WTC11 (cell line): ENCODE measurements at places on chromosomes 5 and 9.

DNA sequence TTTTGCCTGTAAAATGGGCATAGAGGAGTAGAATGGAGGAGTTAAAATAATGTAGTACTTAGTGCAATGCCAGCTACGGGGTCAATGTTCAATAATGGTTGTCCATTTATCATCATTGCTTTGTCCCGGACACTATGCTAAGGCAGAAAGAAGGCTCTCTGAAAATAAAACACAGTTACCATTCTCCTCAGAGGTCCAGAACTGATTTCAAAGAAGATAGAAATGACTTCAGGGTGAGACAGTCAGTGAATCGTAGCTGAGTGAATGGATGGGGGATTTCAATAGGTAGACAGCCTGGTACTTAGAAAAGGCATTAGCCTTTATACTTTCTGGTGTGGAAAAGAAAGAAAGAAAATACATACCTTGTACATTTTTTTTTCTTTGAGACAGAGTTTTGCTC is 1.2 kb upstream of the AK3 start:
- no peak for DNase-seq

GRCh38 chr5:15551113-15551504 is 51.1 kb downstream of the FBXL7 start:
- DNase-seq = no peak

DNA sequence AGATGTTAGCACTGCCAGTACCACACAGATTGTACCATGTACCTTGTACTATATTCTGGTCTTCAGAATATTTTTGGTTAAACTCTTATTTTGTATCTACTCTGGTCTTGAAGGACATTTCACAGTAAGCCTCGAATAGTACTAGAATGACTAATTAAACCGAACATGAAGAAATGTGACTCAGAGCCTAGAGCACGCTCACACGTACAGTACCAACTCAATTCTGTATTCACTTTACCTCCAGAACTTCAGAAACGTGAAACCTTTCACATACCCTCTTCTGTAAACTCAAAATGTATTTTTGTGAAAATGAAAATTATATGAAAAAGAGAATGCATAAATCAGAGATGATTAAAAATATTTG is 112.8 kb downstream of the MVB12B start:
- DNase-seq = no peak

DNA sequence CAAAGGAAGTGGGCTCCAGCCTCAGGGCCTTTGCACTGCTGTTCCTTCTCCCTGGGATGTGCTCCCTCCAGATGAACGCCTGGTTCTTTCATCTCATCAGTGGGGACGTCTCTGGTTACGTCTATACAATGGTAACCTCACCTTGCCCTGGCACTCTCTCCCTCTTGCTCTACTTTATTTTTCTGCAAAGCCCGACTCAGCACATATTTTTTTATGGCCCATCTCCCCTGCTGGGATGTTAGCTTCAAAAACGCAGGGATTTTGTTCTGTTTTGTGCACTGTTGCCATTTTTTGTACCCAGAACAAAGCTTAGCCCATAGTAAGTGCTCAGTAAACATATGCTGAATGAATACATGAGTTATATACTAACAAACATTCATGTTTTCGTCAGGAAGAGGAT is 37.5 kb downstream of the PTPN3 start:
- DNase-seq = no peak

- no peak for DNase-seq
Measured at GRCh38 chr9:75844321-75844720, 46.2 kb upstream of the PCSK5 start.

DNA sequence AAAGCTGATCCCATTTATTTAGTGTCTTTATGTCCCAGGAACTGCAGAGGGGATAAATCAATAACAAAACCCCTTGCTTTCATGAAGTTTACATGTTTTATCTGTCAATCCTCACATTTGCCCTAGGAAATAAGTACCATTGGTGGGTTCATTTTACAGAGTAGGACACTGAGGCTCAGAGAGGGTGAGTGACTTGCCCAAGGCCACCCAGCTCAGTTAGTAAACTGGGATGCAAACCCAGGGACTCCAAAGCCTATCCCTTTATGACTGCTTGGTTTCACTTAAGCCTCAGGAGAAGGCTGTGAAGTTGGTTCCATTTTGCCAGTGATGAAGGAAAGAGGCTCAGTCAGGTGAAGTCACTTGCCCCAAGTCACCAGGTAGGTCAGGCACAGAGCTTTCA is 51.9 kb downstream of the SMIM23 start:
- DNase-seq = no peak

- DNase-seq = no peak
Measured at GRCh38 chr9:138043061-138043410, 165.5 kb downstream of the CACNA1B start.

DNA sequence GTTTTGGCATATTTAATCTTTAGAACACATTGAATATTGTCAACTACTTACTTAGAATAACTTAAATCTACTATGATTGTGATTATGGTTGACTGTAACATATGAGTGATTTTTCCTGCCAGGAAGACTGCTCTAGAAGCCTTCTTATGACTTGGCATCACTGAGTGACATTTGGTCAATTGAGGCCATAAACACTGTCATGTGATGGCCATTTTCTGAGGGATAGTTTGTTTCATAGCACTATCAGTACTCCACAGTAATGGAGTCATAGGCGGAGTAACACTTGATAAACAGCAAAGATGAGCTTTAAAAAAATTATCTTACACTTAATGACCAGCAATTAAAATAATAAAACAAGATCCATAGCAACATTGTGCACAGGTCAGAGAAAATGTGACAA is 31.0 kb downstream of the C9orf40 start:
- DNase-seq = no peak

DNA sequence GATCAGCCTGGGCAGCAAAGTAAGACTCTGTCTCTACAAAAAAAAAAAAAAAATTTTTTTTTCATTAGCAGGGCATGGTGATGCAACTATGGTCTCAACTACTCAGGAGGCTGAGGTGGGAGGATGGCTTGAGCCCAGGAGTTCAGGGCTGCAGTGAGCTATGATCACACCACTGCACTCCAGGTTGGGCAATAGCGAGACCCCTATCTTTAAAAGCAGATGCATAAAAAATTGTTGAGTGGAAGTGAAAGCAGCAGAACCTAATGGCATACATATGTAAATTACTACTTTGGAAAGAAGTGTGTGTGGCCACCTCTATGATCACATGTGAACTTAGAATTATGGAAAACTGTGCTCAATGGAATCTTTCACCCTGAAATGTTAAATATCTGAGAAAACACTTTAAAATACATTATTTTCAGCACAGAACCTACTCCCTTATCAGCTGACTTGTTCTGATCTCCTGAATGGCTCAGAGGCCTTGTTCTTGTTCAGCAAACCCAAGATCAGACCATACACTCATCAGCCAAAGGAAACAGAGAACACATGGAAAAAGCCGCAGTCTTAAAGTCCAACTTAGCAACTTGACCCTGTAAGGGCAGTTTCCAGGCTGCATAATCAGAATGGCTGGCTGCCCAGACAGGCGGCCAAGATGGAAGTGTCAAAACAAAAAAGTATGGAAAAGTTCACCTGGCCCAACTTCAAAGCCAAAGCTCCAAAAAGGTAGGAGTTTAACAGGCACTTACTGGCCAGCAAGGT is 56.5 kb downstream of the SIL1 start:
- DNase-seq = no peak

- DNase-seq = no peak
Measured at GRCh38 chr5:138809391-138809790, 56.2 kb downstream of the CTNNA1 start.

DNA sequence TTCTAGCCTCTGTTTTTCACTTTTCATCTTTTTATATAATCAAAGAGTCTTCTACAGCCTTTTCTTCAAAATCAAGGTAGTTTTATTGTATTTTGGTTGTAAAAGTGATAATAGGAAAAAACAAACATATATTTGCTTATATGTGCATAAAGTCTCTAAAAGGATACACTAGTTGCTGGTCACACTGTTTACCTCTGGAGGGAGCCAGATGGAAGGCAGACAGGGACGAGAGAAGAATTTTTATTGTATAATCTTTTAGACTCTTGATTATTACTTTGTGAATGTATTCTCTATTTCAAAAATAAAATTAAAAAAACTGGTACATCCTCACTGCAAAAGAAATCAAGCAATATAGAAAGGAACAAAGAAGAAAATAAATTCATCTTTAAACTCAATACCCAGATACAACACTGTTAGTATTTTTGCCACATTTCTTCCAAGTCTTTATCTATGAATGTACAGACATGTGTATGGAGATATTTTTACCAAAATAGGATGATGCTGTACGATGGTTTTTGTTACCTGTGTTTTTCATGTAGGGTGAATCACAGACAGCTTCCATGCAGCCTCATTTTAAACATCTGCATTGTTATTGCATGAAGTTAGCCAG is 6.1 kb upstream of the RNF183 start:
- DNase-seq = no peak

DNA sequence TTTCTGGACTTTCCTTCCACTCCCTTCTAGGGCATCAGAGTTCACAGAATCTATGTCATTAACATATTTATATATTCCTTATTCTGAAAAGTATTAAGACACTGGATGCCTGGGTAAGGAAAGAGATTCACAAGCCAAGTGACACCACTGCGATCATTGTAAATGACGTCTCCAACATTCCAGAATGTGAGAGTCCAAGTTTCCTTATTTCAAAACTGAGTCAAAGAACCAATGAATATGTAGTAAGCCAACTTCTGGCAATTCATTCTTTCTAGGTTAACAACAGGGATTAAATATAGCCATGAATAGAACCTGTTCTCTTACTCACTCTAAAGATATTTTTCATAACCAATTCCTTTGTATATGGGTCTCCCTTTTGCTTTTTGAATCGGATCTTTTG is 18.1 kb downstream of the RAI14 start:
- no peak for DNase-seq

DNA sequence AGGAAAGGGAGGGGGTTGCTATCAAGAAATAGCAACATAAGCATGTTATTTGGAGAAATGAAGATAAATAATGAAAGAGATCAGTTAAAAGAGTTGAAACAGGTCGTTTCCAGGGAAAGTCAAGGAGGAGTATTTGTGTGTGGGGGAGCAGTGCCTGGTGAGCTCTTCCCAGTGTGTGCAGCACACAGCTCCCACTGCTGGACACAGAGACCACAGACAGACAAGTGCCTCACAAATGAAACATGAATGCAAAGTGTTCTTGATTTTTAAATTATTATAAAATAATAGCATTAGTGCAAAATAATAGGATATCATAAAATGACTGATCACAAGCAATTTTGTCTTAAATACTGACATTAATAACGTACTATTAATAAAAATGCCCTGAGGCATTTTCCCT is 40.8 kb downstream of the LIFR start:
- DNase-seq = no peak

DNA sequence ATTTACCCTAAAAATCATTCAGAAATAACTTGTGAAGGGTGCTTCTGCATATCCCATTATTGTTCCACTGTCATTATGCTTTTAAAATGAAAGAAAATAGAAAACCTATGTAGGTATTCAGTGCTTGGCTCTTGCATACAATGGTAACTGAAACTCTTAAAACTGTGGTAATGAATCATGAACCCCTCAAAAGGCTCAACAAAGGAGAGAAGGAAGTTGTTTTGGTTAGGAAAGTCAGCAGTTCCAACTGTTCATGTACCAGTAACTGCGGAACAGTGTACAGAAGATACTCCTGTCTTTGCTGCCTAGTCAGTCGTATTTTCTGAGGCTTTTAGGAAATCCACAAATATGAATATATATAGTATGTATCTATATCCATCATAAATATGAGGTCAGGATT is 96.1 kb downstream of the OSMR start:
- DNase-seq = no peak

DNA sequence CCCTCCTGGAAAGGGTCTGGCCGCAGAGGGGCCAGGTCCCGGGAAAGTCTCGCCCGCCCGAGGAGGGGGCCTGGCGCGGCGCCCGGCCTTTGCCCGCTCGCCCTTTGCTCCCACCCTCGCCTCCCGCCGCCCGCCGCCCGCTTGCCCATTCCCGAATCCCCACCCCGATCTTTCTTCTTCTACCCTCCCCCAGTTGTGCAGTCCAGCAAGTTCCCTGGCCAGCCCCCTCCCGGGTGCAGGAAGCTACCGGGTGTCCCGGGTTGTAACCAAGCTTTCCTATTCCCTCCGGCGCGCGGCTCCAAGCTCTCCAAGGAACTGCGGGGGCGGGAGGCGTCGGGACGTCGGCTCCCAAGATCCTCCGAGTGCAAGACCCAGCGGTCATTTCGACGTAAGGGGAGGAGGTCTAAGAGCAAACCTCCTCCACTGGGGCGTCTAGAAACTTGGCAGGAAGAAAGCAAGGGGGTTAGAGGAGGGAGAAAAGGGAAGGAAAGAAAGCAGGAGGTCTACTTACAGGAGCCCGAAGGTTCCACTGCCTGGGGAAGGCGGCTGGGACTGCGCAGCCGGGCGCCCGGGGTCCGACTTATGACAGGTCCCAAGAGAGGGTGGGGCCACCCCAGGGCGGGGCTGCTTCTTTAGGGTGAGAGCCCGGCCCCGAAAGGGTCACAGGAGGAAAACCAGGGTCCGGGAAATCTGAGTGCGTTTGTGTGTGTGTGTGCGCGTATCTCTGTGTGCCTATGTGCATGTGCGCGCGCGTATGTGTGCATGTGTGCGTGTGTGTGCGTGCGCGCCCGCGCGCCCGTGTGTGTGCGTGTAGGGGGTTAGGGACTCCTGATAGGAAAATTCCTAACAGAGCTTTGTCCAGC is at the start of gene PTGR1:
Gene PTGR1 (minus strand): TSS at position 556 of the 863 bp plus-strand sequence. CDS start 2,225 bp downstream, outside the sequence.
- peak; percentile 79 for DNase-seq
